Activated CD4-positive, alpha-beta T cell treated with anti-CD3 and anti-CD28 coated beads for 48 hours (primary cell): ENCODE measurements at places on chromosomes 3 and 15.

- no peak for DNase-seq
These were observed 210.1 kb upstream of the CD96 start for GRCh38 chr3:111331912-111332311.

DNA sequence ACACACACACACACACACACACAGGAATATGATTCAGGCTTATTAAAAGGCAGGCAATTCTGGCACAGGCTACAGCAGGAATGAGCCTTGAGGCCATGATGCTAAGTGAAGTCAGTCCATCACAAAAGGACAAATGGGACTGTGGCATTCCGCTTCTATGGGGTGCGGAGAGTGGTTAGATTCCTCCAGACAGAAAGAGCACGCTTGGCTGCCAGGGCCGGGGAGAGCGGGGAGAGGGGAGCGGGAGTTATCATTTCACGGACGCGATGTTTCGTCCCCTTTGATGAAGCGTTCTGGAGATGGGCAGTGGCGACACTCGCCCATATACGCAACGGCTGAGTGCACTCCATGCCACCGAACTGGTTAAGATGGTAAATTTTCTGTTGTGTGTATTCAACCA lies 58.5 kb upstream of the FAM174B start:
- no peak for DNase-seq

GRCh38 chr3:7000501-7000900 lies 139.6 kb downstream of the GRM7 start:
- no peak for DNase-seq

DNA sequence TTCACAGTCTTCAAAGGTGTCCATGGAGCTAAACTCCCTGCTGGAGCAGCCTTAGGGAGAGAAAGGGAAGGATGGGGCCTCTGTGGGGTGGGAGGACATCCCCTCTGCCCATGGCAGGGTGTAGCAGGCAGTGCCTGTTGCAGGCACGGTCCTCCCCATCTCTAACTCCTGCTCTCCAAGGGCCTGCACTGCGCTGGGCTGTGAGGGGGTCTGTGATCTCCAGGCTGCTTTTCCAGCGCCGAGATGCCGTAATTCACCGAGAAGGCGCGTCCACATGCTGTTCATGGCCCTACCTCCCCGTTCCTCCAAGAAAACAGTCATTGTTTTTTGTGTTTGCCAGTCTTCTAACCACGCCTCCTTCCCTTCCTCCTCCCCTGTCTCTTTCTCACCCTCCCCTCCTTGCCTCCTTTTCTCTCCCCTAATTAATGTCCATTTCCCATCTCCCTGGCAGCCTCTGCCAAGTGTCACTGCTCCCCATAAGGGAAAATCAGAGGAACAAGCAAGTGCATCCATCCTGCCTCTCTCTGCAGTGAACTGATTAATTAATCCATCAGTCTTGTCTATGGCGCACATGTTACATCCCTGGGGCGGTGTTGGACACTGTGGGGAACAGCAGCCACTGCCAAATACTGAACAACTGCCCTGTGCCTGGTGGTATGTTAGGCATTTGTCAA lies 17.7 kb upstream of the LAMP3 start:
- DNase-seq: no peak

- no peak for DNase-seq
These were observed 10.0 kb downstream of the ZSCAN29 start for GRCh38 chr15:43360821-43361220.

GRCh38 chr3:30443756-30444673 lies 162.4 kb upstream of the TGFBR2 start:
- no peak for DNase-seq

GRCh38 chr3:189685291-189685690 lies 54.1 kb downstream of the TP63 start:
- DNase-seq: no peak

- no peak for DNase-seq
These were observed 116.0 kb downstream of the XXYLT1 start for GRCh38 chr3:195154793-195155535.
